GM12891 (cell line): ENCODE measurements at places on chromosomes 3 and 15.

DNA sequence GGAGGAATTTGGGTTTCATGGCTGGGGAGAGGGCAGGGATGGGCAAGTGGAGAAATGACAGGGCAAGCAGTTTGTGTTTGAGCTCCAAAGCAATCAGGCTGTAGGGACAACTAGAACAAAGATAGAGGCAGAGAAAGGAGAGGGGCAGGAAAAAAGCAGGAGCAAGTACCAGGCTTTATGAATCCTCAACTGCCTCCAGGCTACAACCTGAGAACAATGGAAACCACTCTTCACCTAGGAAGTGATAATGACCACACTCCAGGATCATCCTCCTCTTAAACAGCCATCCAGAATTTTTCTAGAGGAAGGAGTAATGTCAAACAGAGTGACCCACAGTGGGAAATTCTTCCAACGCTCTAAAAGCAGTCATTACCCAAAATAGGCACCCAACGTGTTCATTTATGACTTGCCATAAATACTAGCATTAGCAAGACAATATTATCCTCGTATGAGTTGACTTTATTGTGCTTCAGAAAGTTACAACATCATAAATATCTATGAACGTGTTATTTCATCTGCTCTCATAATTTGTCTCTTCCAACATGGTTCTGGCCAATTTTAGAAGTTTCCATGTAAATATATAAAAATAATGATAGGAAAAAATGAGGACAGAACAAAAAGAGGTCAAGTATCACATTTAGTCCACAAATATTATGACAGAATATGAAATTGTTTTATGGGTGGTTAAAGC lies 50.5 kb downstream of the TNFAIP8L3 start:
- no peak for DNase-seq

GRCh38 chr3:187639927-187640568 lies 30.1 kb downstream of the SST start:
- no peak for DNase-seq

GRCh38 chr15:61195116-61196002 lies 33.7 kb downstream of the RORA start:
- peak; percentile 5 for DNase-seq

GRCh38 chr3:182142928-182143327 lies 431.2 kb downstream of the SOX2 start:
- DNase-seq: no peak

- no peak for DNase-seq
Measured at GRCh38 chr15:66830358-66830757, 128.3 kb downstream of the SMAD6 start.

DNA sequence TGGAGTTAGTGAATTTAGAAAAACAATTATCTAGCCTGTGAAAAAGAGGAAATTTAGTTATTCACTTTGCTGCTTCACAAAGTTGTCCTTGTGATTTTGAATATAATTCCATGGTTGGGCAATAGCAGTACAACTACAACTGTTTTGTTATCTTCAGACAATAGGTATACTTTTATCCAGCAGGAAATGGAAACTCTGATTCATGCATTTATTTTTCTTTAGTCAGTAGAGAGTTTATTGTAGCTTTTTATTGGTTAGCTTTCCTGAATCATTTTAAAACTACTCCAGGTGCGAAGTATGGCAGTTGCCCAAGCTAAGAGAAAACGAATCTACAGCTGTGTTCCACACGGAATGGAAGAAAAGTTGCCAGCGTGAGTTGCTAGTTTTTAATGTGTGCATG lies 80.3 kb downstream of the TM4SF4 start:
- no peak for DNase-seq

DNA sequence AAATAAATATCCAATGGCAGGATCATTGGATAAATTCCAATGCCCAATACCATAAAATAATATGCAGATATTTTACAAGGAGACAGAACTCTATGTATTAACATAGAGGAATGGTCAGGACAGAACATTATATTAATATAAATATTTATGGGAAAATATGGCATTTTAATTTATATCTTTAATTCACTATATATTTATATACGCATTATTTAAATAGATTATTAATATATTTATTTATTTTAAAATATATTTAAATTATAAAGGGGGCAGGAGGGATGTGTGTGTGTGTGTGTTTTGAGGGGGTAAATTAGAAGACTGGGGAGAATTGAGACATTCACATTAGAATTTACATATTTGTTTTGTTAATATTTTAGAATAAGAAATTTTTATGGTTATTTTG lies 31.6 kb upstream of the CNTN3 start:
- DNase-seq: no peak

- DNase-seq: no peak
Measured at GRCh38 chr3:38579141-38579540, 70.3 kb downstream of the SCN5A start.

- no peak for DNase-seq
Measured at GRCh38 chr3:101202640-101203039, 117.7 kb downstream of the IMPG2 start.

- DNase-seq: peak; percentile 95
Measured at GRCh38 chr3:49903451-49904424, at the start of gene MST1R. TSS of gene MST1R (minus strand) at chr3:49903873. CDS start at chr3:49903609, 264 bp downstream.

DNA sequence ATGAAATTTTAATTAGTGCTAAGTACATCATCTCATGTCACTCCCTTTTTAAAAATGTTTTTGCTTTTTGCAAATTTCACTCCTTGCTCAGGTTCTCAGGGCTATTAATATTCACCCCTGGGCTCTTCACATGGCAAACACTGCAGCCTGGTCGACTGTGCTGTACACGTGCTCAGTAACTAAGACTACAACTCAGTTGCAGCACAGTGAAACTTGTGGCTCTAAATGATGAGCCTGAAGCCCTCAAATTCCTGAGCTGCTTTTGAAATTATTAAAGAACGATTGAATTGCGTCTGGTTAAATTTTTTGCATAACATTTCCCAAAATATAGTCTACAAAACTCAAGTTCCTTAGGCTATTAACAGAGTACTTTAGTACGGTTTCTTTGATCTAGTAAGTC lies 159.3 kb upstream of the C2CD4B start:
- no peak for DNase-seq
